ENCODE measurements at places on chromosomes 7 and 10. TPM values are rescaled to one million over a fixed set of nuclear protein-coding genes. Genes with fewer than 3 reads are reported as not detected.

- DNase-seq, result no peak
These were observed 73.8 kb downstream of the TAF3 start for GRCh38 chr10:7892146-7892545.

DNA sequence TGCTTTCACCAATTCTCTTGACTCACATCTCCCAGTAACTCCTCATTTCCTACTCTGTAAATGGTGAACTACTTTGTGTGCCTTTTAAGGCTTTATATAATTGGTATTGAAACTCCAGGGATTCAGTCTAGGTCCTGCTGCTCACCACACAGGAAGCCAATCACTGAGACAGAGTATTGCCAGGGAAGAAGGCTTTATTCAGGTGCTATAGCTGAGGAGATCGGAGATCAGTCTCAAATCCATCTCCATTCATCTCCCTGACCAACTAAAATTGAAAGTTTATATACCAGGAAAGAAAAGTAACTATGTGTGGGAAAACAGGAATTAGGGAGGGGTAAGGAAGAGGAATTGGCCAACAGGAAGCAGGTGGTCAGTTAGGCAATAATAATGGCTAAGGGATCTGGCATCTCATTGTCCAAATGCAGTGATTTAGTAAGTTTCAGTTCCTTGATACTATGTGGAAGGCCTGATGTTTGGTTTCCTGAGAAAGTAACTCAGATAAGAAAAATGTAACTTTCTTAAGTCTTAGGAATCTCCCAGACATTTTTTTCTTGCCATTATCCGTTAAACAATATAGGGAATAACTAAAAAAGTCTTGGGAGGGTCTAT is 10.2 kb upstream of the SDHAF3 start:
- no peak for DNase-seq

DNA sequence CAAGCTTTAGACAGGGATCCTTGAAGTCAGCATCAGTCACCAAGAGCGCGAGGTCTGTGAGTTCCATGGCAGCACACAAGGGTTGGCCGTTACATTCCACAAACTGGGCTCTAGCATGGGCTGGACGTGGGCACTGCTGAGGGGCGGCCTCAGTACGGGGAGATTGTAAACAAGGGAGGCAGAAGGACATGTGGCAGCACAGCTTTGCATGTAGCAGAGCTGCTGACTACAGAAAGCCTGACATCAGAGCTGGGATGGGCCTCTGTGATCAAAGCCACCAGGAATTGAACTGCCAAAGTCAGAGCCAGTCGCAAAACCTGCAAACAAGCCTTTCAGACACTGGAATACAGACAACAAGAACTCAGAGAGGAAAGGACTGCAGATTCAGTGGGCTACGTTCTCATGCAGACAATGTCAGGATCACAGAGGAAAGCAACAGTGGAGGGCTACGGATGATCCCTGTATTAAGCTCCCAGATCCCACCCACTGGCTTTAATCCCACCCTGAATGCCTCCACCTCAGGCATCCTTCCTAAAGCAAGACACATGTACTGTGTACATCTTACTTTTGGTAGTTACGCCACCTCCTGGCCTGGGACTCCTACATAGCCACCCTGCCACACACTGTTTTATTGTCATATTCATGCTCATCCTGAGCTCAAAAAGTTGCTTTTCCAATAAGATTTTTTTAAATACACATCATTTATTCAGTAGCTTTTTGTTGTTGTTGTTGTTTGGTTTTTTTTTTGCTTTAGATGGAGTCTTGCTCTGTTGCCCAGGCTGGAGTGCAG is 291.1 kb upstream of the IMMP2L start:
- DNase-seq, result no peak

DNA sequence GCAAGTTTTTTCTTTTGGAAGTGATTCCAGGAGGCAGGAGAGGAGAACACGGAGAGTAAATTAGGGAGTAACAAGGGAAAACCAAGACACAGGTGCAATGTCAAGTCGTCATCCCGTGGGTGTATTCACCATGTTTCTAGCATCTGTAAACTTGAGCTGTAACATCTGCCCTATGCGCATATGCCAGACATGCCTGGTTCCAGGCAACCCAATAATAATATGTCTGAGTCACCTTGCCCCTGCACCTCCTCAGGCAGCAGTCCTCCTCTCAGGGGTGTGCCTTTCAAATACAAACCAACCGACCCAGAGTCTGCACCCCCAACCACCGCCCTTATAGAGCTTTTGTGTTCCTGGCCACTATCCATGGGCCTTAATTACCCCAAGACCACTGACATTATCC is 107.0 kb upstream of the PDE1C start:
- no peak for DNase-seq

The NEBL gene
- polyA plus RNA-seq, result 89.8 TPM

The EVX1 gene
- 0.11 TPM for polyA plus RNA-seq

Data from right renal cortex interstitium (tissue), 3 donors.